GM12891 (cell line): ENCODE measurements at places on chromosomes 3 and 15.

GRCh38 chr3:46932455-46933225, 43.9 kb downstream of the CCDC12 start:
- no peak for DNase-seq

DNA sequence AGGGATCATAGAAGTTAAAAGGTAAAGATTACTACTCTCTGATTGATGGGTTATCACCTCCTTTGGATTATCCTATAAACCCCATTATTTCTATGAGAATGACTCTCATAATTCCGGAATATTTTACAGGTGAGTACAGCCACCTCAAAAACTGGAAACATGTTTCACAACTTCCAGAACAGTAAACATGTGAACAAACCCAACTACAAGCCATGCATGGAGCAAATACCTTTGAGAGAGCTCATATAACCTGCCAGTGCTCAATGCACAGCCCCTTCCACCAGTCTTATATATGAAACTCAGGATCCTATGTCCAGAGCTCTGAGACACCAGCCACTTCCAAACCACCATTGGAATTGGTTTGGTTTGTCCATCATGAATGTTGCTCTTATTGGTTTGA, 208.0 kb downstream of the MECOM start:
- no peak for DNase-seq

GRCh38 chr3:107428051-107428858, 51.0 kb downstream of the CCDC54 start:
- no peak for DNase-seq

DNA sequence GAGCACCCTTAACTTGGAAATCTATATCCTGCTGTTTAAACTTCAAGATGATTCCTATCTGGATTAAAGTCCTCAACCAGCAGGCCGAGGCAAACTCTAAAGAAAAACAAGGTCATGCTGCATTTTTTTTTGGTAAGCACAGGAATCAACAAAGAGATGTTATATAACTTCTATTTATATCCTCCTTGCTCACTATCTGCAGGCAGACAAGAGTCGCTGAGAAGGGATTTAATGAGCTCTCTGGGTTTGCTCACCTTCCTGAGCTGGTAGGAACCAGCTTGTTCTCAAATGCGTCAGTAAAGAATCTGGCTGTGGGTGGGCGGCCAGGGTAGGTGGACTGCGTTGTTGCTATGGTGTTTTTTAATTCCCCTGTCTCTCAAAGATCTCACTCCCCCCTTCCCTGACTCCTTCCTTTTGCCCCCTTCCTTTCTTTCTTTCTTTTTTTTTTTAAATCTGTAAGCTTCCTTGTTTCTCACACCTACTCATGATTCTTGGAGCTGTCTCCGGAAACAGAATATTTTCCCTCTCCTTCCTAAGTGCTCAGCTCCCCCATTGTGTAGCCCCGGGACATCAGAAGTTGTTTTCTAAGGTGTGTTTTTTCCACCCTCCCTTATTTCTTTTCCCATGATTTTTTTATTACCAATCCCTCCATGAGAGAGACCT, 228.8 kb upstream of the BHLHE40 start:
- DNase-seq: no peak

GRCh38 chr3:167861649-167862048, 126.1 kb downstream of the SERPINI1 start:
- no peak for DNase-seq

- peak; percentile 52 for DNase-seq
These were observed 75.2 kb upstream of the ACAD9 start for GRCh38 chr3:128804017-128804810.

DNA sequence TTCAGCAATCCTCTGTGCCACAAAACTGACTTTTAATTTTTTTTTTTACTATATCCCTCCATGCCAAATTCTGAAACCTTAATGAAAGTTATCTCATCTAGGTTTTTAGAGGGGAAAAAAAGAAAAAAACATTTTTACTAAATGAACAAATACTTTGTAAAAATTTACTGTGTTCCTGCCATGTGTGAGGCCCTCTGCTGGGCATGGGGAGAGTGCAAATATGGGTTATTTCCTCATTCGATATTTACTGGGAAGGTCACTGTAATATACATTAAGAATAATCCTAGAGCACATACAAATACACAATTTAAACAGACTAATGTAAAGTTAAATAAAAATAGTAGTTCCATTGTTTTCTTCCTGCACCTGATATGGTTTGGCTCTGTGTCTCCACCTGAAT, 215.0 kb downstream of the GRM7 start:
- DNase-seq: no peak

DNA sequence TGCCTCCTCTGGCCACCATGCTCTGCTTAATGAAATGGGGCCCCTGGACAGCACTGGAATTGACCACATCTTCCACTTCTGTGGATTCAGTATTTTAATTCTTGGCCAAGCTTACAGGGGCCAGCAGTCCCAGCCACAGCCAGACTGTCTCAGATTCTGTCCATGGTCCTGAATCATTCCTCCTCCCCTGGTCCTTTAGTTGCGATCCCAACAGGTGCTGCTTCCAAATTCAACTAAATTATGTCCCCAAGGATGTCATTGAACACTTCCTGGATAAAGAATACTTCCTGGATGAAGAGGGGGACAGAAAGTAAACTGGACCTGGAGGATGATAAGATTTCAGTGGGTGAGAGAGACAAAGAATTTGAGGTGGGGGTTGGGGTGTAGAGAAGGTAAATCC, 111.1 kb upstream of the FOXB1 start:
- DNase-seq: no peak

- no peak for DNase-seq
These were observed 76.8 kb downstream of the TAMM41 start for GRCh38 chr3:11769704-11770476.

GRCh38 chr3:77648214-77648613, 608.3 kb downstream of the ROBO2 start:
- no peak for DNase-seq

GRCh38 chr3:159971311-159971710, 17.3 kb upstream of the IL12A start:
- DNase-seq: no peak

DNA sequence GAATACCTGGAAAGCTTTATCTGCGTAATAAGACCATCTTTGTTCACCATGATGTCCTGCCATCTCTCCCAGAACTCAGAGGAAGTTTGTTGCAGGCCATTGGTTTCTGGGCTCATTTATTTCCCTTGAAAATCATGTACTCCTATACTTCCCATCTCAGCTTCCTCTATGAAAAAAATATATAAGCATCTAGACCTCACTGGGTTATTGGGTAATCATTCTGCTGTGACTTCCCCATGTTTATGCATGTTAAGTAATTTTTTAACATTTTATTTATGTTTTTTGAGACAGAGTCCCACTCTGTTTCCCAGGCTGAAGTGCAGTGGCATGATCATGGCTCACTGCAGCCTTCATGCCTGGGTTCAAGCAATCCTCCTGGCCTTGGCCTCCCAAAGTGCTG, 184.5 kb downstream of the ZPLD1 start:
- no peak for DNase-seq

DNA sequence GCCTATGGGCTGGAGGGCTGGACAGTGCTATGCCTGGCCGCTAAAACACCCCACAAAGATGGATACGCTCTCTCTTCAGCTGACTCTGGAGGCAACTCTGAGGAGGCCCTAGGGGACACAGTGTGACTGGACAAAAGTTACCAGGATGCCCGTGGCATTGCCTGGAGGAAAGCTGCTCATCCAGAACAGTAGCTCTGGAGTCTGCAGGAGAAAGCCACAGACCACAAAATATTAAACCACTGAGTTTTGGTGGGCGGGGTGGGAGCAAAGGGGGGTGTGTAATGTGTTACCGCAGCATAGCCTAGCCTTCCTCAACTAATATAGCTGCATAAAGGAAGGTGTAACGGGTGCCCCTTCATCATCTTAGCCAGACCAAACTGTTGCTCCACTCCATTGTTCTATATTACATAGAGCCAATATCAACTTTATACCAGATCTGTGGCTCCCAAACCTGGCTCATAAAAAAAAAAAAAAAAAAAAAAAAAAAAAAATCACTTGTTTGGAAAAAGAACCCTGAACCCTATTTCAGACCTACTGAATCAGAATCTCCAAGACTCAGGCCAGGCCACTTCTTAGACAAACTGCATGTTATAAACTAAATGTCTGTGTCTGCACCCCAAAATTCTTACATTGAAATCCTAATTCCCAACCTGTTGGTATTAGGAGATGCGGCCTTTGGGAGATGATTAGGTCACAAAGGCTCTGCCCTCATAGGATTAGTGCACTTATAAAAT, 132.6 kb downstream of the TNIK start:
- no peak for DNase-seq

DNA sequence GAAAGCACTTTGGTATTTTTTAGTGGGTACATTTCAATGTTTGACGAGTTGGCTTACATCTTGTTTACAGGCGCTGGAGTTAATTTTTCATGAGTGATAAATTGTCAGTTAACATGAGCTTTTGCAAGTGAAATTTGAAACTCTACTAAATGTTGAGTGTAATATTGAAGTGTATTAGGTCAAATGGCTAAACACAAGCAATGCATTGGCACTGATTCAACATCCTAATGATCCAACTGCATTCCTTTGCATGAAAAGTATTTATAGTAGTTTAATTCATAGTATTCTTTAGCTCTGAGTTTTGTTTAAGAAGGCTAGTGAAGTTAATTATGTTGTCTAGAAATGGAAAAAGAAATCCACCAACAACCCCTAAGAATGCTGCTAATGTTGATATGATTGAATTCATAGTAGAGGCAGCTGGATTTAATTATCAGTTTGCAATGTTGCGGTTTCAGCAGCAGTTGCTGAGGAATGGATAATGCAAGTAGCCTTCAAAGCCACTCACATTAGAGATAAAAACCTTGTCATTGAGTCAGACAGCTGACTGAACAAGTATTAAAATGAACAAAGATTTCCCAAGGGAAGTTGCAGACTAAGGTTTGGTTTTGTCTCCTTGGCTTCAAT, 245.6 kb upstream of the GOLIM4 start:
- DNase-seq: no peak

GRCh38 chr3:177822681-177823096, 625.4 kb upstream of the TBL1XR1 start:
- no peak for DNase-seq

GRCh38 chr15:70628549-70628896, 134.8 kb downstream of the UACA start:
- no peak for DNase-seq

DNA sequence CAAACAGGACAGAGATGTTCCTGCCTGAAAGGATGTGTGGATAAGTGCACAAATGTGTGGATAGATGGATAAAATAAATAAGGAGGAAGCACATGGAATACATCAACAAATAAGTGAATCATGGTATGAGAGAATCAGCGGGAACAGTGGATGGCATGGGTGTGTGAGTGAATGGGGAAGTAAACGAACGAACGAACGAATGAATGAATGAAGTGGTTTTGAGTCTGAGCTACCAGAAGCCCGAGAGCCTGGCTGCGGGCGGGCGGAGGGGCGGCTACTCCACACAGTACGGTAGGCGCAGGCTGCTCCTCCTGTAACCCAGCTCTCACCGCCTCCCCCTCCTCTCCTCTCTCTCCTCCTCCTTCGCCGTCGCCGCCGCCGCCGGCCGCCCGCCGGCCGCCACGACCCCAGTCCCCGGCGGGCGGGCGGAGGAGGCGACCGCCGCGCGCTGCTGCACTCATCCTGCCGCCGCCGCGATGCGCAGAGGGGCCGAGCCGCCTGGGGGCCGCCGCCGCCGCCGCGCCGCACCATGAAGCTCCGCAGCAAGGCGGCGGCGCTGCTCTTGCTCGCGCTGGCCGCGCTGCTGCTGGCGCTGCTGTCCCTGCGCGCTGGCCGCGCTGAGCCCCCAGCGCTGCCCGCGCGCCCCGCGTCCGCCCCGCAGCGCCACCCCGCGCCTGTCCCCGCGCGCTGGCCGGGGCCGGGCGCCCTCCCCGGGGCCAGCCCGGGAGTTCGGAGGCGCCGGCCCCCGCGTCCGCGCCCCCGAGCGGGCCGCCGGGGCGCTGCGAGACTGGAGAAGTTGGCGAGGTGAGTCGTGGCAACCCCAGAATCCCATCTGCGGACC, at the start of gene GXYLT2:
GXYLT2 (plus strand) TSS at position 342 of the 841 bp plus-strand sequence; CDS start at position 530, 188 bp downstream.
- peak; percentile 45 for DNase-seq

DNA sequence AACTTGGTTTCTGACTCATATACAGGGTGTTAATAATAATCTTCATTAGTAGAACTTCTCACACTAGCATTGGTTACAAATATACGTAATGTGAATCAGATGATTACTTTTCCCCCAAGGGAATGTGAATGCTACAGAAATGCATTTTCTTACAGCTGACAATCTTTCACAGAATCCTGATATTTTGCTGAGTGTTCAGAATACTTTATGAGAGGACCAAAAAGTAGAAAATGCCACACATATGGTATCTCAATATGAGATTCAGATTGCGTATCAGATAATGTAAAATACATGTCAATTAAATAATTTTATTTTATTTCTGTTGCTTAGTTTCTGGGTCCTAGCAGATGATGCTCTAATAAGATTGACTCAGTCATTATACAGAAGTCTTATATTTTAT, 979.9 kb upstream of the GBE1 start:
- no peak for DNase-seq

- no peak for DNase-seq
These were observed 33.2 kb downstream of the SLC25A26 start for GRCh38 chr3:66253790-66254620.

DNA sequence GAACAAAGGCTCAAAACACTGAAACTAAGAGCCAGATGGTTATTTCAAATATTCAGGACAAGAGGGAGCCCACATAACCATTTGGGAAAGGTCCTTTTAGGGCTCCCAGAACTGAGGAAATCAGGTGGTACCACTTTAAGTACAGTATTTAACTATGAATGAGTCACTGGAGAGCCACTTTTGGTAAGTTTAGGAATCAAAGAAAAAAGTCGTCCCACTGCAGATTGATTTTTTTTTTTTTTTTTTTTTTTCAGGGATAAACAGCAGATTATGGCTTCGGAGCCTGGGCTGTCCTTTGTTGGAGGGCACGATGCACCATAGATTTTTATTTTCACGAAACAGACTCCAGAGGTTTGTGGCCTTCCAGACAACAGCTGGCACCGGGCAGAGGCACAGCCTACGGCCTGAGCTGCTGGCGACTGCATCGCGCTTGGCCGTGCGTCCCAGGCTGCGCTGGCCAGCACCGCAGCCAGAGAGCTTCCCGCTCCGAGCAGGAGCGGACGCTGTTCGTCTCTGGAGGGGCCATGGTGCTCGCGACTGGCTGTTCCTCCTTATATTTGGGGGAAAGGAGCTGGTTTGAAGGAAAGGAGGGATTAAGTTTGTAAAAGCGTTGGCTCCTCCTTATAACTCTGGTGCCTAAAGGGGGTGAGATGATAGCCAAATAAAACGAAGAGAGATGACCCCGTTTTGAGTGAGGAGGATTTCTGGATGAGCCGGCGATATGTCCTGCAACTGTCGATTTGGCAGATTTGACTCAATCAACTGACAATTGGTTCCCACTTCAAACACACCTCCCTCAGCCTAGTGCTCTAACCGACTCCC, 152.9 kb upstream of the GOLIM4 start:
- no peak for DNase-seq

DNA sequence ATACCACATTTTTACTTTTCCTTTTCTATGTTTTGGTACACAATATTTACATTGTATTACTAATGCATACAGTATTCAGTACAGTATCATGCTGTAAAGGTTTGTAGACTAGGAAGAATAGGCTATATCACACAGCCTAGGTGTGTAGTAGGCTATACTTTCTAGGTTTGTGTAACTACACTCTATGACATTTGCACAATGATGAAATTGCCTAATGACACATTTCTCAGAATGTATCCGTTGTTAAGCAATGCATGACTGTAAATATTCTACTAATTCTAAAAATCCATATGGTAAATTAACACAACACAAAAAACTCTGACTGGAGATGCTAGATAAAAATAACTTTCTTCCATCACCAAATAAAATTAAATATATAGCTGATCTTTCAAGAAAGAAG, 16.2 kb downstream of the NEDD4 start:
- no peak for DNase-seq

GRCh38 chr3:56355570-56356185, 112.6 kb downstream of the ERC2 start:
- DNase-seq: no peak

- DNase-seq: no peak
These were observed 1081.1 kb downstream of the NAALADL2 start for GRCh38 chr3:175940243-175940642.
